ENCODE measurements at places on chromosomes 13 and 19.

DNA sequence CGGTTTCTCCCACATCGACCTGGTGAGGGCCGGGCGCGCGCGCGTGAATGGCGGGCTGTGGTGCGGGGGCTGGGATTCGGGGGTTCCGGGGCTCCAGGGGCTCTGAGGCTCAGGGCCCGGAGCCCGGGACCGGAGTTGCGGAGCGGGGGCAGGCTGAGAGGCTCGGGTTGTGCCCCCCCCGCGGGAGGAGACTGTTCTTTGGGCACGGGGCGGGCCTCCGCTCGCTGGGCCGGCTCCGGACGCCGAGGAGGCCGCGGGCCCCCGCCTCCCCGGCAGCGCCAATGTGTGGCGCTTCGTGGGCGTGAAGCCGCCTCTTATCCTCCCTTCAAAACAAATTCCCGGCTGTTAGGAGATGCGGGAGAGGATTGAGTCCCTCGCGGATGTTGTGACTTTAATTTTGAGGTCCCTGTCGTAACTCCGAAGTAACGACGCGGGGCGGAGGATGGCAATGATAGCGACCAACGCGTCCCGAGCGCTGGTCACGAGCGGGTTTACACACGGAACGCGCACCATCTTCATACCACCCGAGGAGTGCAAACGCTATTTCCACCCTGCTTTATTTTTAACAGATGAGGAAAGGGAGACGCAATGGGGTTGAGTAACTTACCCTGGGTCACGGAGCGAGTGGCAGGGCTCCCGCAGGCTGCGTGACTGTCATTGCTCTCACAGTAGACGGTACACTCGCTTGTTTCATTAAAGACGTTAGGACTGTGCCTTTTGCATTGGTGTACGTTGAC lies 536 bp downstream of the UBA2 start:
- DNase-seq = no peak

DNA sequence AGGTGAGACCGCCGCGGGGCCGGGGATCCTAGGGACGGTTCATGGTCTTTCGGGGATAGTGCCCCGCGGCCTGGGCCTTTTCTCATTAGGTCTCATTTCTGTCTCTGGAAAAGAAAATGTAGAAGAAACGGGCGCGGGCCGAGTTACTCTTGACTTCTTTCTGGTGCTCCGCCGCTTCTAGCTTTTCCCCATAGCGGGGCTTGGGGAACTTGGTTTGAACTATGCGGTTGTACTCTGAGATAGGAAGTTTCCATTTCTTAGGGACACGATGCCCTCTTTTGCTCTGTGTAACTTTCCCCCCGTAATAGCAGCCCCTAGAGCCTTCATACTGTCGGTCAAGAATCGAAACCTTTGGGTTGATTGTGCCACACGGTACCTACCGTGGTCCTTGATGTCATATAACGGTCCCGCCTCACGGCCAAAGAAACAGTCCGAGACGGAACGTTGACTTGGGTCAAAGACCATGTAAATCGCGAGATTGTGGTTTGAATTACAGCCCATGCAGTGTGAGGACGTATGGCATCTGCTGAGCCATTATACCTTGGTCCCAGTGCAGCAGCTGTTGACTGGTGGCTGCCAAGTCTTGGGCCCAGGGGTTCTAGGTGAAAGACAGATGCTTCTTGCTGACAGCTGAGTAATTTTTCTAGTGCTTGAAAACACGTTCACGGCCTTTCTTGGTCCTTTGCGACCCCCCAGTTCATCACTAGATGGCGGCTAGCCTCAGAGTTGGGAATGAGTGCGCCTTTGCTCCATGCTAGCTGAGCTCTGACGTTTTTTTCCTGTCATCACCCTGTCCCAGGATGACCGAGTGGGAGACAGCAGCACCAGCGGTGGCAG lies 487 bp downstream of the RPS5 start:
- DNase-seq = no peak

- peak; percentile 34 for DNase-seq
Observed at GRCh38 chr19:11421371-11422098, 2.4 kb upstream of the RGL3 start.

- DNase-seq = no peak
Observed at GRCh38 chr19:12834566-12834943, at the start of gene RTBDN. RTBDN (minus strand) TSS chr19:12834579; CDS start chr19:12829979, 4,600 bp downstream.

GRCh38 chr19:13839938-13840304 lies 37.0 kb upstream of the NANOS3 start:
- DNase-seq = no peak

DNA sequence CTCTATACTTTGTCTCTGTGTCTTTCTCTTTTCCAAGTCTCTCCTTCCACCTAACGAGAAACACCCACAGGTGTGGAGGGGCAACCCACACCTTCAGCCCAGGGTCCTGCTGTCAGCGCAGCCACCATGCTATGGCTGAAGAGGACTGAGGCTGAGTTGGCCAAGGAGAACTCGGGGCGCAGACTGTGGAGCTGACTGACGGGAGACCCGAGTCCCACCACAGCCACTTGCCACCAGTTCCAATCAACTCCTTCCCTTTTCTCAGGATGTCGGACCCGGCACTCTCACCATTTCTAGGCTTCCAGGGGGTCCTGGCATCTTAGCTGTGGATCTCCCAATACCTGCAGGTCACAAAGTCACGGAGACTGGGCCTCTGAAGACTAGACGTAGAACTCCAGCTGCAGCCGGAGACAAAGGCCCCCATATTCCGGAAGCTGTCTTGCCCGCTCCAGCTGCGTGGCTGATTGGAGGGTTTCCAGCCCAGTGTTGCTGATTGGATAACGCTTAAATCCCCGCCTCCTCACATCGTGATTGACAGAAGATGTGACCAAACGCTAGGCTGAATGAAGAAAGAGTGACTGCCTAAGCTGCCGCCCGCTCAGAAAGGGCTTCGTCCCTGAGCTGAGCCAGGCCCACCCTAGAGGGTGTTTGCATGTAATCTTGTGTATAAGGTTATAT lies 63.6 kb downstream of the ZNF429 start:
- DNase-seq = peak; percentile 77

- no peak for DNase-seq
Observed at GRCh38 chr13:18943273-18943672, 238.4 kb downstream of the TUBA3C start.

GRCh38 chr13:67643516-67644055 lies 413.4 kb upstream of the PCDH9 start:
- DNase-seq = no peak

GRCh38 chr13:89982407-89983095 lies 1364.9 kb upstream of the MIR17HG start:
- no peak for DNase-seq

- no peak for DNase-seq
Observed at GRCh38 chr13:114286808-114287207, 5.4 kb downstream of the UPF3A start.

DNA sequence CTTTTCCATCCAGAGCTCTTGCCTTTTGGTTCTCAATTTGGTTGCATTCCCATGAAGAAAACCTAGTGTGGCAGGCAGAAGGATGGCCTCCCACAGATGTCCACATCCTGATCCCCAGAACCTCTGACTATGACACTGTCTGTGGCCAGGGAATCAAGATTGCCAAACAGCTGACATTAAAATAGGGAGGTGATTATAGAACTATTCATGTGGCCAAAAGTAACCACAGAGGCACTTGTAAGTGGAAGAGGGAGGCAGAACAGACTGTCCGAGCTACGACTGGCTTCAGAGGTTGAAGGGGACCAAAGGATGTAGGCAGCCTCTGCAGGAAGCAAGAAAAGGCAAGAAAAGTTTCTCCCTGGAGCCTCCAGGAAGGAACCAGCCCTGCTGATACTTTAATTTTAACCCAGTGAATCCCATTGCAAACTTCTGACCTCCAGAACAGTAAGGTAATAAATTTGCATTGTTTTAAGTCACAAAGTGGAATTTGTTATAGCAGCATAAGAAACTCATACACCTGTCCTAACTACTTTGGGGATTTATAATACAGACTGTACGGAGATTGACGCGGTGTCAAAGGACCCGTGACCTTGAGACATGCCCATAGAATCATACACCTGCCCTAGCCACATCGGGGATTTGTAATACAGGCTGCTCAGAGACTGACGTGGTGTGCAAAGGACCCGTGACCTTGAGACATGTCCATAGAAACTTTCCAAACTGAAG lies 106.5 kb downstream of the ATP11A start:
- no peak for DNase-seq

All from stimulated activated CD8-positive, alpha-beta memory T cell treated with anti-CD3 and anti-CD28 coated beads, Interleukin-15, amount 100 ng/mL, for 1 hour (primary cell).